ENCODE measurements at places on chromosomes 3 and 15.

- H3K4me1 ChIP-seq = no peaks in the 10 kb centered on the region
- no peak overlapping the region for H3K4me3 ChIP-seq
- H3K27me3 ChIP-seq = no peaks in the 10 kb centered on the region
Observed at GRCh38 chr3:30309961-30310954, 296.1 kb upstream of the TGFBR2 start.

DNA sequence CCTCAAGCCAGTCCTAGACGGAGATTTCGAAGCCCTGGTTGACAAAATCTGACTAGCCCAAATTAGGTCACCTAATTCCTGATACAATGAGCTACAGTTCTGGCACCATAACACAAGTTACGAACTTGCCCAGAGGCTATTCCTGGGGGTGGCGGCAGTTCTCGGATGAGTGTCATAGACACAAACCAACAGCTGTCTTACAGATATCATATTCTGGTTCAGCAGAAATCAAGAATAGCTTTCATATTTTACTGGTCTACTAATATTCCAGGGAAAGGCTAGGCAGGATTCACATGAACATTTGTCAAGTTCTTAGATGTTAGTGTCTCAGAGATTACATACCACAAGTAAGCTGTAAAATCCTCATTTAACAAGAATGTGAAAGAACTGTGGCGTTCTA, 8.8 kb downstream of the ANAPC13 start:
- H3K4me1 ChIP-seq = no peaks in the 10 kb centered on the region
- H3K27me3 ChIP-seq = no peaks in the 10 kb centered on the region
- H3K27ac ChIP-seq = no peak overlapping the region
- H3K36me3 ChIP-seq = peaks cover 53% of the 10 kb centered on the region
- DNase-seq = no peak

GRCh38 chr3:49916686-49917085, 12.9 kb downstream of the MON1A start:
- peaks cover 13% of the 10 kb centered on the region for H3K4me1 ChIP-seq
- H3K27me3 ChIP-seq = no peaks in the 10 kb centered on the region
- peaks cover 3% of the 10 kb centered on the region for H3K36me3 ChIP-seq
- H3K4me3 ChIP-seq = no peak overlapping the region
- DNase-seq = no peak
- H3K27ac ChIP-seq = no peak overlapping the region

DNA sequence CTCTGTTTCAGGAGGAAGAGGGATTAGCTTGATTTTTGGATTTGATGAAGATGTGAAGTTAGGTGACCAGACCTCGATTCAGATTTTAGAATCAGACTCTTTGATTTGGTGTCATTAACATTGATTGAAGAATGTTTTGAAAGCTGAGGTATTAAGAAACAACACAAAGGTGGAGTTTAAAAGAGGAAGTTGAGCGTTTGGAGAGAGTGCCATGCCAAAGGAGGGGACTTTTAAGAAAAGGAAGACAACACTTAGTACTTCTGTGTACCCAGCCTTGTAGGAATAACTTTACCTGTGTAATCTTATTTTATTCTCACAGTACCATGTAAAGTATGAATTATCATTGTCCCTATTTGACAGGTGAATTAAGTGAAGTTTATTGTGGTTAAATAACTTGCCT, 34.4 kb downstream of the PPARG start:
- H3K4me3 ChIP-seq = no peak overlapping the region
- DNase-seq = peak; percentile 75
- H3K36me3 ChIP-seq = no peaks in the 10 kb centered on the region
- peaks cover 56% of the 10 kb centered on the region for H3K4me1 ChIP-seq

DNA sequence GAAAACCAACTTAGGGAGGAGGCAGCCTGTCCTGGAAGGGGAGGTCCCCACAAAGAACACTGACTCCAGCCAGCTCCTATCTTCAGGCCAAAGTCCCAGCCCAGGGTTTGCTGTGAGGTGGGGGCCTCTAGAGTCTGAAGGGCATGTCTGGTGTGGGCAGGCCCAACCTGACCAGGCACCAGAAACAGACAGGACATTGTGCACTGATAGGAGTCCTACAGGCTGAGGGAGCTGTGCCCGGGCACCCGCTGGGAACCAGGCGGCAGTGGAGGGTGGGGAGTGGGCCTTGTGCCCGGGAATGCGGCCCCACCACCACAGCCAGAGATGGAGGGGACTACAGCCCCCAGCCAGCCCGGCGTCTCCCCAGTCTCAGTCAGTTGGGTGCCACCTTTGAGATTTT, 161.4 kb downstream of the WNT7A start:
- no peaks in the 10 kb centered on the region for H3K36me3 ChIP-seq
- no peaks in the 10 kb centered on the region for H3K4me1 ChIP-seq
- H3K4me3 ChIP-seq = no peak overlapping the region
- DNase-seq = no peak
